NAMALWA (cell line): ENCODE measurements at places on chromosomes 2 and 18.

DNA sequence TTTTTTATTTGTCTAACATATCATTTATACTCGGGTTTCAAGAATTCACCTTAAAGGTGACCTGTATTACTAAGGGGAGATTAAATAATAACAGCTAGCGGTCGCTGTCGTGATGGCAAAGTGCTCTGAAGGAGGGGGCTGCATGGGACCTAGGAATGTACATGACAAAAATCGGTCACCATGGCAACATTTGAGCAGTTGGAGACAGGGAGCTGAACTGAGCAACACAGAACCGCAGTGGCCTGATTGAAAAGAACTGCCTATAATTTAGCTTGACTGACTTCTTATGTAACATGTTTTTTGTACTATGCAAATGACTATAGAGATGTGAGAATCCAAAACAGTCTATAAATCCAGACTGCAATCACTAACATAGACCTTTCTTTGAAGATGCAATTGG, 34.3 kb upstream of the EPHA4 start:
- no peak for DNase-seq

- DNase-seq, result no peak
Measured at GRCh38 chr2:240819858-240820606, at the start of gene KIF1A. Gene KIF1A, minus strand, starts transcription at chr2:240820219. Its CDS starts 22,467 bp downstream, at chr2:240797752.

GRCh38 chr2:10978090-10978670, 66.4 kb downstream of the KCNF1 start:
- DNase-seq, result no peak

GRCh38 chr2:190465060-190465459, 56.9 kb downstream of the MFSD6 start:
- DNase-seq, result no peak

GRCh38 chr2:31835450-31835849, 175.4 kb downstream of the MEMO1 start:
- DNase-seq, result no peak

DNA sequence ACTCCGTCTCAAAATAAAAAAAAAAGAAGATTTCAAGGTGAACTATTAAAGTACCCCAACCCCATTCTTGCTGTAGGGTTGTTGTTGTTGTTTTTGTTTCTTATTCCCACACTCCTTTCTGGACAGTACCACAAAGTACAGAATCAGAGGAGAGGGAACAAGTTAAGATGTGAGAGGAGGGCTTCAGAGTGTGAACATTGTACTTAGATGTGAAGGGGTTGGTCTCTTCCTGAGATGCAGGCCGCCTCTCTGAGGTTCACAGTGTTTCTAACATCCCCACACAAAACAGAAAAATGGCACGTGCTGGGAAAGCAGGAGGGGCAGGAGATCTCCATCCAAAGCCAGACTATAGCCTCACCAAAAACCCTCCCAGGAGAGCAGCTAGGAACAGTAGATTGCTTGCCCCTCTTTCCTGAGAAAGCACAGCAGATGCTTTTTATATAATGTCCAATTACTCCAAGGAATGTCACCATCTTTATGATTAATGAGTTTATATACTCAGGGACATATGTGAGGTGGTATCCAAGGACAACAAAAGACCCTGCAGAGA, 22.6 kb downstream of the ADD2 start:
- no peak for DNase-seq

DNA sequence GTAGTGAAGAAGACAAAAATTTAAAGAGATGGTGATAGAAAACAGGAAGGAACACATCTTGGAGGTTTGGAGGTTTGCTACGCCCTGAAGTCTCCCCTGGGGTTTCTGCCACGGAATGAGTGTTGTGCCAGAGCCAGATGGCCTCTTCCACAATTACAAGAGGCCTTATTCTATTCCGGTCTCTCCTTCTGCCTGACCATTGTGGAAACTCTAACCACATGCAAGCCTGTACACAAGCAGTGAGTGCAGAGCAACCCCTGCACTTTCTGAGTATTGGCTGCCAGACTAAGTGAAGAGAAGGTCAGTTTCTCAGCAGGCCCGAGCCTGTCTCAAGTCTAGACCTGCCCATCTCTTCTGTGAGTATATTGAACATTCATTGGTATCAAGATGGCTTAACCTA, 22.7 kb upstream of the MYO1B start:
- no peak for DNase-seq

GRCh38 chr2:75580606-75581005, 19.9 kb upstream of the EVA1A start:
- no peak for DNase-seq

DNA sequence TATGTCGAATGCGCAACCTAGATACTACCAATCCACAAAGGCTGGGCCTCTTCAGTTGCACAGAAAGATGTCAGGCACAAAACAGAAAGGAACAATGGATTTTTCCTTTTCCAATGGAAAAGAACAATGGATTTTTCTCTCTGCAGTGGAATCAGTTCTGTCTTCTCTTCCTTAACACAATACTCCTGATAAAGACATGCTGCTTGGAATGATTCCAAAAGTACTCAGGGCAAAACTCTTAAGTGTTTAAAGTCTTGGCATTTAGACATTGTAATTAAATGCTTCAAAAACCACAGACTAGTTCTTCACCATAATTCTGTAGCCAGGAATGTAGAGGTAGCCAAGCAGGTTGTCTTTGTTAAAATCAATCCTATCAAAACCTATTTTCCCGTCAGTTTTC, 46.7 kb upstream of the FLACC1 start:
- DNase-seq, result no peak

- peak; percentile 86 for DNase-seq
Measured at GRCh38 chr2:44981714-44982108, 27.5 kb downstream of the SIX2 start.

DNA sequence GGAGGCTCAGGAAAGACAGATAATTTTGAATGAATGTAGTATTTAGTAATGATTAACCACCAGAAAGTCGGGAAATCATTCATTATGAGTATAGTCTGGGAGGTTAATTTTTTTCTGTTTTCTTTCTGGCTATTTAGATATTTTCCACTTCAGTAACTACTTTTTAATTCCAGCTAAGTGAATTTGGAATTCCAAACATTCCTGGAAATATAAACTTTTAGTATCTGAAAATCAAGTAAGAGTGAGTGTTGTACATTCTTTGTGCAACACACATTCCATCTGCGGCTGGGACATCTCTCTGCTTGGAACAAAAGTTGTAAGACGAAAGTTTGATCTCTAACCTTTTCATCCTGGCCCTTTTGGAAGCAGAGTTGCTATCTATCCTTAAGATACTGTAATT, 275.7 kb upstream of the SPRED2 start:
- DNase-seq, result no peak

DNA sequence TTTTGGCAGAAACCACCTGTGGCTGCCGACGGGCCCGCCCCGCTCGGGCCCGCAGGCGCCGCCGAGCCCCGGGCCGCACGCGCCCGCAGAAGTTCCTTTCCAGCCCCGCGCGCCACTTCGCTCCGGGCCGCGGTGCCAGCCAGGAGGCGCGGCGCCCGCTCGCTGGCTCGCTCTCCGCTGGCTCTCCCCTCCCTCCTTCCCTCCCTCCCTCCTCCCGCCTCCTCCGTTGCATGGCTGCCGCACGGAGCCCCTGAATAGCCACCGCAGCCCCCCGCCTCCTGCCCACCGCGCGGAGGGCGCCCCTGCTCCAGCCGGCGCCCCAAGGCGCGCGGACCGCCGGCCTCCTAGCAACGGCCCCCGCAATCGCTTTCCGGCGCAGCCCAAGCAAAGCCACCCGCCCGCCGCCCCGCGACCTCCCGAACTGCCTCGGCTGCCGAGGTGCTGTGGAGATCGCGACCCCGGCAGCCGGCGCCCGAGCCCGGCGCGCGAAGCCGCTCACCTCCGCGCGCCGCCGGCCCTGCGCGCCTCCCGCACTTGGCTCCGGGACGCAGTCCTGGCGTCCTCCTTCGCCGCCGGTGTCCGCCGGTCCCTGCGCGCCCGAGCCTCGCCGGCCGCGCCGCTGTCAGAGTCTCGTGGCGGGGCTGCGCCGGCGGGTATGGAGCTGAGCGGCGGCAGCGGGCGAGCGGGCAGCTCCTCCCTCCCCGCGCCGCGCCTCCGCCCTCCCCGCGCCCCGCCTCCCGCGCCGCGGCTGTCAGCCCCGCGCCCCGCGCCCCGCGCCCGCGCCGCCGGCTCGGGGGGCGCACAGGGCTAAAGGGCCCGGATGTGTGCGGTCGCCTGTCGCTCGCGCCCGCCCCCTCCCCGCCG, at the start of gene ZBTB7C:
Gene ZBTB7C, minus strand, starts transcription at position 657 of the 864 bp plus-strand sequence.
- DNase-seq, result no peak

GRCh38 chr2:3447789-3448317, 68.4 kb downstream of the TRAPPC12 start:
- no peak for DNase-seq

DNA sequence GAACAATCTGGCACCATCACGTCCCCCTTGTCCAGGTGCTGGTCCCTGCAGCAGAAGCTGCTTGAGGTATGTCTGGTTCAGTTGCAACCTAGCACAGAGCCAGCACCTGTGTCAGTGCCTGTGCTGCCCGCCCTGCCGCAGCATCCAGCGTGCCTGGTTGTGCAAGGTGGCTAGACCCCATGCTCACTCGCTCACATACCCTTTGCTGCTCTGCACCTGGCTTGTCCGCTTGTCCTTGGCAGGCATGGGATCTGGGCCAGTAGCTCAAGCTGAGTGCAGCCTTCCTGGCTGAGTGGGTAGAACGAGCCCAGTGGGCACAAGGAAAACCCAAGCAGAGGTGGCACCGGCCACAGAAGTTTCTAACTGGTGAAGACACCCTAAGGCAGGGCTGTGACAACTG, 314.6 kb upstream of the KYNU start:
- no peak for DNase-seq

- DNase-seq, result no peak
Measured at GRCh38 chr18:67973916-67974315, 457.4 kb upstream of the DSEL start.

DNA sequence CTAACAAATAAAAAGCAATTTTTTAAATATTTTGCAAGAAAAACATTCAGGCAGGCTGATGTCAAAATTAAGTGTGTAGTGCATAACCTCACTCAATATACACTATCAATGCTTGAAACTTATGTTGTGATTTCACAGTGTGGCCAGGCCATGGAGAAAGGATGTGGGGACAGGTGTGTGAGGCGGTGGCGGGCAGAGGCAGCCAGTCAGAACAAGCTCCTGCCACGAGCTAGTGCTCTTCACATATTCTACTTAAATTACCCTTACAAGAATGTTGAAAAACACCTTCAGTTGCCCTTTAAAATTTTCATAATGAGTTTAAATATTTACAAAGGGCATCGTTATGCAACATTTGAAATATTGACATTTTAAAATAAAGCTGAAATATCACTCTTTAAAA, 43.2 kb downstream of the CYB5A start:
- no peak for DNase-seq

DNA sequence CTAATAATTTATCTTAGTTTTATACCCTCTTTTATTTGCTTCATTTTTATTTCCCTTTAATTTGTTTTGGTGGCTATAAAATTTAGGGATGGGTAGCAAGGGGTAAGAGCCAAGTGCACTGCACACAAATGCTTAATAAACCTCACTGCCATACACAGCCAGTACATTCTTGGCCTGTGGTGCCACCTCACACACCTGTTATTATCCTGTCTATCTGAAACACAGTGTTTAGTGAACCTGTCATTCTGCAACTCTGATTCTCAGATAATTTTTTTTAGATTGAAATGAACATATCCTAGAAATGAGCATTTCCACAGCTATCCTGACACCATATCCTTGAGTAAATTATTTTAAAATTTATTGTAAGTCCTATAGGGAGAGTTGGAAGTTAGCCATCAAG, 807.5 kb downstream of the DCC start:
- DNase-seq, result no peak

DNA sequence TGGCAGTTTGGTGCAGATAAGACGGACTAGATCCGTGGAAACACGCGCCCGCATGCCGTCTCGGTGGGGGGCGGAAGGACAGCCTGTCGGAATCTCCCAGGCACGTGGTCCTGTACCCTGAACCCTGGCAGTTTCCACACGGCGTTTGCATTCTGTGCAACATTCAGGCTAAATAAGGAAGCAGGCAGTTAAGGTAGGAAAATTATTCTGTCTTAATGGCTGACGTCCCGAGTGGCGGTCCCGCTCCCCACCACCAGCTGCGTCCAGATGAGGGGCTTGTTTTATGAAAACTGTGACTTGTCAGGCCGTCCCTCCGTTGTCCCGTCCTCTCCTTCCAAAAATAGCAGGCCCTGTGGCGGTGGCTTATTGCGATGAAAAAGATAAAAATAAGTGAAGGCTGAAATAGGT, 120.2 kb downstream of the NFATC1 start:
- DNase-seq, result no peak

GRCh38 chr18:49886891-49887764, 73.8 kb upstream of the ACAA2 start:
- DNase-seq, result peak; percentile 54

GRCh38 chr2:106542746-106543359, 55.7 kb downstream of the CD8B2 start:
- peak; percentile 76 for DNase-seq

DNA sequence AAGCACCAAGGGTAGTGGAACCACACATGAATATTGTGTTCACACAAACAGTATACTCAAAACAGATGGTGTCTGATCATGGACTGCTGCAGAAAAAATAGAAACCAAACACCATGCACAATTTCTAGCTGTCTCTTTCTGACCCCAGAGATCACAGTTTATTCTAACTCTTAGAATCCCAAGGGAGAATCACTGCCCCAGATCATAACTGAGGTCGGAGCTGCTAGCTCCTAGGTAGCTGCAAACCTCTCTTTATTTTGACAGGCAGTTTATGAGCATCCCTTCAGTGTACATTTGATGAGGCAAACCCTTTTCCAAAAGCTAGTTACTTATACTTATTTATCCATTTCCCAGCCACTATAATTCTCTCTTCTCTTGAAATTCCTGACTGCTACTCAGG, 439.1 kb upstream of the HNMT start:
- no peak for DNase-seq

DNA sequence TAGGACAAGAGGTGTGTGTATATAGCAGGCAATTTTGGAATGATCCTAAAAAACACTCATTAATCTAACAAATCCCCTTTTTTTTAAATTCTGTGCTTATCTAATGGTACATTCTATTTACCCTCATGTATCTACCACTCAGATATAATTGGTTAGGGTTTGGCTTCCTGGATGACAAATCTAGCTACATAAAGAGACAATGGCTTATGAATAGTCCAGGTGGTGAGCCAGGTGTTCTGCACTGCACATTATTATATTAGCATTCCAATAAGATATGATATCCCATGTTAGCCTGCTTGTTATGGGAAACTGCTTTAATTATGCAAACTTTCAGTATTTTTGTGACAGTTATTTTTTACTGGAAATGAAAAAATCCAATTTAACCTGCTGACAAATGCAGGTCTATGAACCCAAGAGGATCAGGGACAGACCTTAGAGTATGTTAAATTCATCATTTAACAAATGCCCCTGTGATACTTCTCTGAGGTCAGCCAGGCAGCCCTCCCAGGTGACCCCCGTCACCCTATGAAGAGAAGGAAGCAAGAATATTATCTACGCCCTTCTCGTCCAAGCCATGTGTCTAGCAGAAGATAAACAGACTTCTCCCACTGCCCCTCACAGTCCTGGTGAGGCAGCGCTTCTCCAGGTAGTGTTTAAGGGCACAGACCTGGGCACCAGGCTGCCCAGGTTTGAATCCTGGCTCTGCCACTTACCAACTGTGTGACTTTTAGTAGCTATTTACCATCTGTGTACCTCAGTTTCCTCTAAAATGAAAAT, 83.0 kb downstream of the ADD2 start:
- no peak for DNase-seq

GRCh38 chr2:188701836-188702235, 272.3 kb upstream of the COL3A1 start:
- DNase-seq, result no peak

- DNase-seq, result no peak
Measured at GRCh38 chr2:132415915-132416722, 486 bp upstream of the GPR39 start.
